ENCODE measurements at places on chromosomes 11 and 22.

DNA sequence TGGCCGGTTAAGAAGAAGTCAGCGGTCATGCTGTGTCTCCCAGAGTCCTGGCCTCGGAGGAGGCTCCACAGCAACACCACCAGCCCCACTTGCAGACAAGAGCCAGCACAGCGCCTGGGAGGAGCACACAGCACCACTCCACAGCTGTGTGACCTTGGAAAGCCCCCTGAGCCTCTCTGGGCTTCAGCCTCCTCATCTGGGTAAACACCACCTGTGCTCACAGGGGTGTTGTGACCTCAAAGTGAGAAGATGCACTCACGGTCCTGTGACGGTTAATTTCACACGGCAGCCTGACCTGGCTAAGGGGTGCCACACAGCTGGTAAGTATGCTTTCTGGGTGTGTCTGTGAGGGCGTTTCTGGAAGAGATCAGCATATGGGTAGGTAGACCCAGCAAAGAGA lies 54.7 kb downstream of the PHF21B start:
- no peak for DNase-seq

GRCh38 chr22:20130731-20131596 lies 640 bp upstream of the ZDHHC8 start:
- no peak for DNase-seq

DNA sequence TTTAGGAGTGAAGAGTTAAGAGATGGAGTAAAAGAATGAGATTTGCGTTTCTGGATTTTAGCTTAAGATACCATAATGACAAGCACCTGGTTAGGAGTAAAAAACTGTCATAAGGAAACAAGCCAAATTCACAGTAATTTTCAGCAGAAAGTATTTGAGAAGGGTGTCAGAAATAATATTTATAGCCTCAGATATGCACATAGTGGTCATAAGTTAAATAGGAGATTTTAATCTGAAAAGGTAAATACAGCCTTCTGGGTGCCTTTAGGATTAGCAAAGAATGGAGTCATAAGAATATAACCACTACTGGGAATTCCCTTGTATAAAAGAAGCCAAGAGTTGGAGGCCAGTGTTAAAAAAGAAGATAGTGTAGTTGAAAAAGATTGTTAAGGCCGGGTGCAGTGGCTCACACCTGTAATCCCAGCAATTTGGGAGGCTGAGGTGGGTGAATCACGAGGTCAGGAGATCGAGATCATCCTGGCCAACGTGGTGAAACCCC lies 160.1 kb downstream of the SWAP70 start:
- DNase-seq: no peak

DNA sequence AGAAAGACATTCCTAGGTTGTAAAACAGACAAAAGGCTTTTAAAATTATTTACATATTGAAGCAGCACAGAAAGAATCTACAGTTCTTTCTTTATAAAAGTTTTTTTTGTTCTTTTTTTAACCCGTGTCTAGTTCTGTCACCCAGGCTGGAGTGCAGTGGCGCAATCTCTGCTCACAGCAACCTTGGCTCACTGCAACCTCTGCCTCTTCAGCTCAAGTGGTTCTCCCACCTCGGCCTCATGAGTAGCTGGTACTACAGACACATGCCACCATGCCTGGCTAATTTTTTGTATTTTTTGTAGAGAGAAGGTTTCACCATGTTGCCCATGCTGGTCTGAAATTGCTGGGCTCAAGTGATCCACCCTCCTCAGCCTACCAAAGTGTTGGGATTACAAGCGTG lies 3.8 kb upstream of the INCENP start:
- DNase-seq: no peak

DNA sequence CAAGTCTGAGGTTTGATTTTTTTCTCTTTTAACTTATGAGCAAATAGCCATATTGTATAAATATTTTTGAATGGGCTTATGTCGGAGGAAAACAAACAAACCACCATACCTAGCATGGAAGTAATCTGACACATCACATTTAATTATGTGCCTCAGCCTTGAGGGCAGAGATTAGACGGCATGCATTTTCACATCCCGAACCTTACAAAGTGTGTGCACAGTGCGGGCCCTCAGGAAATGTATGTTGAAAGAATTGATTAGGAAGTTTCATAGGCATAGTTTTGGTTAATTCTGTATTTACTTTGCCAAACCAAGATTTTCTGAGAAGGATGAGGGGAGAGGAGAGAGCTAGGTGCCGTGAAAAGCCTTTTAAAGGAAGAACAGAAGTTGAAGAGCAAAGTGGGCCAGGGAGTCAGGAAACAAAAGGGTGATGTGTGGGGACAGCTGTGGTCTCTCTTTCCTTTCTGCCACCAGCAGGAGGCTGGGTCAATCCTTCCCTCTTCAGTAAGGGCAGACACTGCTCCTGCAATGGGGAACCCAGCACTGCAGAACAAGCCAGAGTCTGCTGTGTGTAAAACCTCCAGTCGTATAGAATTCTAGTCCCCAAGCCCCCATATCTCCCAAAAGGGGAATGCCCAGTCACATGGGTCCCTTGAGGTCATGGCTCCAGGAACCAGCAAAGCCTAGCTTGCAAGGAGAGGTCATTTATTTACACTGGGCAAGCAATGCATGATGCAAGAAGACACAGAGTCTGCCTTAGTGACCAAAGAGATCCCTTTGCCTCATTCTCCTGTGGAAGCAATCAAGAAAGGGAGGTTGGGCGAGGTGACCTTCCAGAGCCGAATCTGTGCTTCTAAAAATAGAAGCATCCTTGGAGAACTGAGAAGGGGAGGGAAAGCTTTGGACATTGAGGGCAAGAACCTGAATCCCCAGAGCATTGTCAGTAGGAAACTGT lies 71.1 kb upstream of the OLFML1 start:
- no peak for DNase-seq

DNA sequence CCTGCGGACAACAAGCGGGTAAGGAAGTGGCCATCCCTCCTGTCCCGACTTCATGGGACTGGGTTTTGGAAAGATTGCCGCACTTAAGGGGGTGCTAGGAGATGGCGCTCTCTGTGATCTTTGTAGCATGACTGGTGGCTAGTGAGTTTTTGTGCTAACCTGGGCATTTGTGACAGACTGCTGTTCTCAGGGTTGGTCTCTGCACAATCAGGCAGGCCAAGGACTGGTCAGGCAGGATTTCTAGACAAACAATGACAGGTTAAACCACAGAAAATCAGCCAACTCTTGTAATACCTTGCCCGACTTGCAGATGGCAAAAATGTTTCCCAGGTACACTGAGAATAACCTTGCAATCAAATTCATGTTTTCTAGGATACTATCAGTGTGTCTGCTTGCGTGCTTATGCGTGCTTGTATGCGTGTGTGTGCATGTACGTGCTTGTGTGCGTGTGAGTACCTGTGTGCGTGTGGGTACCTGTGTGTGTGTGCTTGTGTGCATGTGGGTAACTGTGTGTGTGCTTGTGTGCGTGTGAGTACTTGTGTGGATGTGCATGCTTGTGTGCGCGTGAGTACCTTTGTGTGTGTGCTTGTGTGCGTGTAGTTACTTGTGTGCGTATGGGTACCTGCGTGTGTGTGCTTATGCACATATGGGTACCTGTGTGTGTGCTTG lies 25.6 kb upstream of the SORL1-AS1 start:
- no peak for DNase-seq

GRCh38 chr11:16921019-16921418 lies 93.2 kb downstream of the PLEKHA7 start:
- DNase-seq: no peak

GRCh38 chr11:76903325-76903724 lies 42.6 kb downstream of the ACER3 start:
- DNase-seq: no peak

GRCh38 chr22:38613588-38613987 lies 42.6 kb downstream of the FAM227A start:
- DNase-seq: no peak

GRCh38 chr11:35927682-35928081 lies 16.2 kb upstream of the LDLRAD3 start:
- no peak for DNase-seq

DNA sequence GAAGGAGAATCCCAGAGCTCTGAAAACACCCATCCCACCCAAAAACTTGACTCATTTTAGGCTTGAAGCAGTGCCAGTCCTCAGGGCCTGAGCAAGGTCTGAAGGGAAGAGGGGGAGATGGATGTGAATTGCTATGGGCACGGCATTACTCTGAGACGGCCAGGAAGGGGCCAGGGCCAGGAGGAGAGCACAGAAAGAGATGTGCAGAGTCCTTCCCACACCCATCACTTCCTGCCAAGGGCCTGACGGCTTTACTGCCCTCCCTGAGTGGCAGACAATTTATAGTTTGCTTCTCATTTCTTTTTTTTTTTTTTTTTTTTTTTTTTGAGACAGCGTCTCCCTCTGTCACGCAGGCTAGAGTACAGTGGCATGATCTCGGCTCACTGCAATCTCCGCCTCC lies 22.5 kb downstream of the TAB1 start:
- no peak for DNase-seq
